ENCODE measurements at places on chromosomes 2 and 18.

GRCh38 chr2:180662521-180662920, 317.9 kb upstream of the UBE2E3 start:
- no peak for DNase-seq

- DNase-seq = no peak
These were observed 378.7 kb downstream of the RBM43 start for GRCh38 chr2:150882751-150883612.

DNA sequence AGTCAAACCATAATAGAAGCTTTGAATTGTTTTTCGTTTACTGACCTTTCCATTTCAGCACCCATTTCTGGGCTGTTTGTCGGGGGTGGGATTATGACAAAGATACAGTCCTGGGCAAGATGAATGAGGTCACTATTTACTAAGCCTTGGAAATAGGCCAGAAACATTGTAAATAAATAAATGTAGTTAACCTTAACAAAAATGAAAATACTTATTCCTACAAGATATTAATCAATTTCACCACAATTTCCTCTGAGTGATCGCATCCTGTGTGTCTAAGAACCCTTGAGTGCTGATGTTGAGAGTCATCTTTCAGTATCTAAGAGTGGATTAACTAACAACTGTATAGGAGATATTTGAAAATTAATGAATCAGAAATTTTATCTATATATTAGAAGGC, 14.0 kb downstream of the ITGA4 start:
- no peak for DNase-seq

DNA sequence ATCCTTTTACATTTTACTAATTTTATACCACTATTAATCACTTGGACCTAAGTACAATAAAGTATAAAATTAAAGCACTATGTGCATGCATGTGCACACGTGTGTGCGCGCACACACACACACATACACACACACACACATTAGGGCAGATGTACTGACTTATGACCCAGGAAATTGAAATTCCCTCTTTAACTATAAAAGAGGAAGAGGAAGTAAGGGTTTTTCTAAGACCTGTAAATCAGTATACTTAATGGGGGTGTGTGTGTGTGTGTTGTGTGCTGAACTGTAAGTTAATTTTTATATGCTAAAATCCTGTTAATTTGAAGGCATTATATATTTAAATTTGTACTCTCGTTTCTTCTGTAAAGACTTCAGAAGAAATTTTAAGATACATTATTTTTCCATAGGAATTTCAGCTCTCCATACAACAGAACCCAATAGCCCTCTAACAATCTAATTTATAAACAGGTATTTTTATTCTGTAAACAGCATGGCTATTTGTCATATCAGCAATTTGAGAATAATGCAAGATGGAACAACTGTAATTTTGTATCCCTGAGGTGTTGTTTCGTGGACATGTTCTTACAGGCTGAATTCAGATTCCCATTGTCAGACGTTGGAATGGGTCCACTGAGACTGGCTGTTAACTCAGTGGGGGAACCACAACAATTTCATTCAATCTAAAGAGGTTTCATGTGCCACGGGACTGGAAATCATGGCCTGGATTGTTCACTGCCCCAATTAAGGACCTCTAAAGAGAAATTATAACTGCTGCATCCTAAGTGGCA, 90.9 kb downstream of the PLA2R1 start:
- no peak for DNase-seq

GRCh38 chr2:237429753-237430152, 15.8 kb upstream of the COL6A3 start:
- no peak for DNase-seq

DNA sequence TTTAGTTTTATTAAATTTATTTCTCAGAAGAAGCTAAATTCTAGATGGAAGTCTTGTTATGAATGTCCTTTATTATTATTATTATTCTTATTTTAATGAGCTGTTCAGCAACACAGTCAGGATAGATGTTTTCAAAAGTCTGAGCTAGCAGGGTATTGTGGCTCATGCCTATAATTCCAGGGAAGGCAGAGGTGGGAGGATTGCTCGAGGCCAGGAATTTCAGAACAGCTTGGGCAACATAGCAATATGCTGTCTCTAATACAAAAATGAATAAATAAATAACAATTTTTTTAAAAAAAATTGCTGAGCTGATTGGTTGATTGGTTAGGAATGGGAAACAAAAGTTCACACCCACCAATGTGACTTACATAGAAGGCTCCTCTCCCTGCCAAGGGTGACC, 274.1 kb upstream of the CYRIA start:
- DNase-seq = no peak

- no peak for DNase-seq
These were observed 7.8 kb downstream of the EHD3 start for GRCh38 chr2:31241625-31242270.

GRCh38 chr18:30103881-30104280, 938.7 kb downstream of the DSC3 start:
- no peak for DNase-seq

DNA sequence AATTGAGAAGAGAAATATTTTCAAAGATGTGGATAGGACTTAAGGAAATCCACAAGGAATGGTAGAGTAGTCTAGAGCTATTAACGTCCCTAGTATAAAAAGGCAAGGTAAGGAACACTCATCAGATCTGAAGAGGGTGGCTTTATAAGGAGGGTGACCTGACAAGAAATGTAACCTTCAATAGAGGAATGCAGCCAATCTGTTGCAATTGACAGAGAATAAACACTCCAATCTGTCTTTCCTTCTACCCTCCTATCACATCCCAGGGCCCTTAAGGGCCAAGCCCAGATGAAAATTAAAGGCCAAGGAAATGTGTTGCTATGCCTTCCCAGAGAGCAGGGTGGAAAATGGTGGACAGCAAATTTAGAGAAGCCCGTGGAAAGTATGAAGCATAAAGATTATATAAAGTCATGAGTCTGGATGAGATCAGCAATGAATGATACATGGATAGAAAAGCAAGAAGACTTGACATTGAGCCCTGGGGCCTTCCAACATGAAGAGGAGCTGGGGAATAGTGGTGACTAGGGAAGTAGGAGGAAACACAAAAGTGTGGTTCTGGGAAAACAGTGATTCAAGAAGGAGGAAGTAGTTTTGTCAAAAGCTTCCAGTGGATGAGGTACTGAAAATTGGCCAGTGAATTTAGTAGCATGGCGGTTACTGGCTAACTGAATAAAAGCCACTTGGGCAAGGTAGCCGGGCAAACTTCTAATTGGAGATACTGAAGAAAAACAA, 270.6 kb upstream of the TANK start:
- DNase-seq = no peak

DNA sequence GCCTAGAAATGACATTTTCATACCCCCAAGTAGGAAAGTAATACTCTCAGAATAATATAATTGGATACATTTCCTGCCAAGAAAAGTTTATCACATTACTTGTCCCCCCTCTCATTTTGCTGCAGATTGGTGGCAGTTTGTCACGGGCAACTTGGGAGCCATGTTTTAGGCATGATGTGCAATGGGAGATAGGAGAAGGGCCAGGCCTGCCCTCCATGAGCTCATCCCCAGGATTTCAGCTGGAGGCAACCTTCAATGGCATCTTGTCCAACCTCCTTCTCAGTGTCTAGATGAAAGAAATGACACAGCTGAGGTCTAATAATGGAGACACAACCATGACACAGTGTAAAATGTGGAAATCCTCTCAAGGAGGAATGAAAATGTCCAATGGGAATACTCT, 11.4 kb upstream of the RAB31 start:
- no peak for DNase-seq

DNA sequence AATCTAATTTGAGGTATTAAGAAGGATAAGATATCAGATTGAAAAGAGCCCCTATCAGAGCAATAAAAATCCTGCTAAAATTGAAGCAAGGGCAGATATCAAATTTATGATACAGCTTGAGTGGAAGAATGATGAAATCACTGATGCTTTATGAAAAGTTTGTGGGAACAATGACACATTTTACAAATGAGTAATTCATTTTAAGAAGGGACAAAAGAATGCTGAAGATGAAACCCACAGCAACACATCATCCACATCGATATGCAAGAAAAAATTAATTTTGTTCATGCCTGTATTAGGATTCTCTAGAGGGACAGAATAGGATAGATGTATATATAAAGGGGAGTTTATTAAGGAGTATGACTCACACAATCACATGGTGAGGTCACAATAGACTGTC, 355.6 kb upstream of the GYPC start:
- DNase-seq = no peak

- no peak for DNase-seq
These were observed 111.6 kb downstream of the DYNAP start for GRCh38 chr18:54702686-54703085.

- no peak for DNase-seq
These were observed 950.3 kb downstream of the SOCS6 start for GRCh38 chr18:71238974-71239624.

GRCh38 chr18:48979944-48980890, 29.5 kb upstream of the SMAD7 start:
- DNase-seq = no peak

DNA sequence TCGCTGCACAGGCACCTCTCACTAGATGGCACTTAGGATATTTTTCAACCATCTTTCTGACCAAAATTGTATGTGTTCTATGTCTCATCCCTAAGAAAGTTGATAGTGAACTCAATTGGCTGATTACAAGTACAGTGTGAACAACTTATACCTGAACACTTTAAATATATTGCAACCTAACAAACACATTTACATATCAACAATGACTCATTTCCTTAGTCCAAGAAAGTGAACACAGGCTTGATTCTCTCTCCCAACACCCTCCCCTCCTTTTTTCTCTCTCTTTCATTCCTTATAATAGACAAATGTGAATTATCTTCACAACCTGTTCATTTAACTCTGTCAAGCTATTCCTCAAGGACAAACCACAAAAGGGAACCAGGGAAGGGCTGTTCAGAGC, 192.0 kb downstream of the SLC8A1 start:
- DNase-seq = no peak

- no peak for DNase-seq
These were observed 8.8 kb upstream of the SH3RF3 start for GRCh38 chr2:109120166-109120565.

GRCh38 chr2:210287301-210287700, 27.7 kb downstream of the MYL1 start:
- DNase-seq = no peak

DNA sequence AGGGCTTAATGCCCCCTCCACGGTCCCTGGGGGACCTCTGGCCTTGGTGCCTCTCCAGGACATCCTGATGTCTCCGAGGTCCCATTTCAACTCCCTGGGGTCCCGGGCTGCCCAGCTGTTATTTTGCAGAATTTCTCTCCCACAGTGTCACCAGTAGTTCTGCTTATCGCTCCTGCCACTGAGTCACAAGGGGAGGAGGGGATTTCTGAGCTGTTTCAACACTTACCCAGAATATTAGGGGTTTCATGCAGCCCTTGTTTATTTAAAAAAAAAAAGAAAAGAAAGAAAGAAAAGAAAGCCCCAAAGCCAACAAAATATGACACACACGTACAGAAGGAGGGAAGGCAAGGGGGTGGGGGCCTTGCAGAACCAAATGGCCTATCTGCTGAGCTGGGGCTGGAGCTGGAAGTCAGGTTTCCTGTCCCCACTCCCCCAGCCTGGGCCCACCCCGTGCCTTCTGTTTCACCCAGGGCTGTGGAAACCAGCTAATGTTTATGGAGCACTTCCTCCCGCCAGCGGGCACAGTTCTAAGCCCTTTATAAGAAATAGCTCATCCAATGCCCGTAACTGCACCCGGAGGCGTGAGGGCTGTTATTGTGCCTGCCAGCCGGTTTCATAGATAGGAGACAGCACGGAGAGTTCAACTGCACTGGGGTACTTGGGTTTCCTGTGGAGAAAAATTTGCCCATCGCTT, 8.4 kb upstream of the ARID5A start:
- no peak for DNase-seq

DNA sequence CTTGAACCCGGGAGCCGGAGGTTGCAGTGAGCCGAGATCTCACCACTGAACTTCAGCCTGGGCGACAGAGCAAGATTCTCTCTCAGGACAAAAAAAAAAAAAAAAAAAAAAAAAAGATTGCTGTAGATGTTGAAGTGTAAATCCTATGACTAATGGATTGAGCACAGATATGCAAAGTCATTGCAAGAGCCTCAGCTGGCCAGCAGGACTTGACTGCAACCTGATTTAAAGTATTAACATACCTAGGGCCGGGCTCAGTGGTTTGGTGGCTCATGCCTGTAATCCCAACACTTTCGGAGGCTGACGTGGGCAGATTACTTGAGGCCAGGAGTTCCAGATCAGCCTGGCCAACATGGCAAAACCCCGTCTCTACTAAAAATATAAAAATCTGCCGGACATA, 103.4 kb upstream of the MSH2 start:
- DNase-seq = no peak

GRCh38 chr2:75710220-75710576, 517 bp downstream of the GCFC2 start:
- peak; percentile 24 for DNase-seq

GRCh38 chr2:78411303-78411702, 614.2 kb upstream of the REG3G start:
- DNase-seq = no peak

DNA sequence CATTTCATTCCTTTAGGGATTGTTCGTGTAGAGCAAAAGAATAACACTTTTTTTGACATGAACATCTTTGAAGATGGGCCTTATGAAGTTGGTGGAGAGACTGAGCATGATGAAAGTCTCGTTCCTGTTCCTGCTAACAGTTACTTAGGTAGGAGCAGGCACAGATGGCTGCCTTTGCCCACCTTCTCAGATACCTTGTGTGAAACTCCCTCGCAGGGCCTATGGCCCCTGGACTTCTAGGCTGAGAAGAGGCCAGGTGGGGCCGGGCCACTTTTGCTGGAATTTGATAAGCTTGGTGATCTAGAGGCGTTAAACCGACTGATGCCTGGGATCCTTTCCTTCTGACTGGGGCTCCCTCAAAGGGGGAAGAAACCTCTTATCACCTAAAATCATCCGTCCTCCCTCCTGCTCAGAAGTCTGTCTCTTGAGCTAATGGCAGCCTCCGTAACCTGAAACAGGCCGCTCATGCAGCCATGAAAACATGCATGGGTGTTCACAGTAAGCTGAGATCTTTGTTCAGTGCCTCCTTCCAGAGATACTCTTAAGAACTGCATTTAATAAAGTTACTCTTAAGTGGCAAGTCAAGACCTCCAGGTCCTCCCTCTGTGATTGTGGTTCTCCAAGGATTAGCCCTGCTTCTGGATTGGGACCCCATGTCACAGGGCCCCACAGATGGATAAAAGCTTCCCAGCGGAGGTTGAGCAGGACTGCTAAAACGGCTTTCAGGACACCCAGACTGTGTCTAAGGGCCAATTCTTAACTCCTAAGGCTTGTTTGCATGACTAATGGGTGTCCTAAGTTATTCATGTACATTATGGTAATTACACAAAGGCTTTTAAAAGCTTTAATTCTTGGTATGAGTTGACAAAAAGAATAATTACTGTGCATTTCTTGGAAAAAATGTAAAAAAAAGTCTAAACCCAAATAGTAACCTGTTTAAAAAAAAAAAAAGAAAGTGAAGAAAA, 43.9 kb downstream of the ITGA6 start:
- no peak for DNase-seq

DNA sequence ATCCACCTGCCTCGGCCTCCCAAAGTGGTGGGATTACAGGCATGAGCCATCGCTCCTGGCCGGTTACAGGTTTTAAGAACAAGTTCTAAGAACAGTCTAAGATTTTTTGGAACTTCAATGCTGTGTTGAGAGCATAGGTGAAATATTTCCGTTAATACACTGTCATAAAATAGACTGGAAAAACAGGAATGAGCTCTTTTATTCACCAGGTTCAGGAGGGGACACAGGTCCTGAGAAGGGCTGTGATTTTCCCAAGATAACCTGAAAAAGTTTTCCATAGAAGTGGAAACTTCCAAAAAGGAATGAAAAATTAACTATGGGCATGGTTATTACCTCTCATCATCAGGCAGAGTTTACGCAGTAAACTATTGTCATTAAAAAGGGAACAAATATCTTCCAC, 97.6 kb upstream of the TMEM178A start:
- DNase-seq = no peak

GRCh38 chr18:25287106-25287505, 64.9 kb downstream of the ZNF521 start:
- DNase-seq = no peak

Measured in 8988T (cell line).